ENCODE measurements at places on chromosomes 2 and 18.

- no peak for DNase-seq
These were observed 91.5 kb upstream of the CCBE1 start for GRCh38 chr18:59788791-59789106.

GRCh38 chr2:78614726-78615125 is 410.8 kb upstream of the REG3G start:
- DNase-seq = no peak

- no peak for DNase-seq
These were observed 230.2 kb downstream of the ZNF516 start for GRCh38 chr18:76264876-76265250.

GRCh38 chr18:11147371-11147951 is 1.9 kb downstream of the PIEZO2 start:
- DNase-seq = no peak

DNA sequence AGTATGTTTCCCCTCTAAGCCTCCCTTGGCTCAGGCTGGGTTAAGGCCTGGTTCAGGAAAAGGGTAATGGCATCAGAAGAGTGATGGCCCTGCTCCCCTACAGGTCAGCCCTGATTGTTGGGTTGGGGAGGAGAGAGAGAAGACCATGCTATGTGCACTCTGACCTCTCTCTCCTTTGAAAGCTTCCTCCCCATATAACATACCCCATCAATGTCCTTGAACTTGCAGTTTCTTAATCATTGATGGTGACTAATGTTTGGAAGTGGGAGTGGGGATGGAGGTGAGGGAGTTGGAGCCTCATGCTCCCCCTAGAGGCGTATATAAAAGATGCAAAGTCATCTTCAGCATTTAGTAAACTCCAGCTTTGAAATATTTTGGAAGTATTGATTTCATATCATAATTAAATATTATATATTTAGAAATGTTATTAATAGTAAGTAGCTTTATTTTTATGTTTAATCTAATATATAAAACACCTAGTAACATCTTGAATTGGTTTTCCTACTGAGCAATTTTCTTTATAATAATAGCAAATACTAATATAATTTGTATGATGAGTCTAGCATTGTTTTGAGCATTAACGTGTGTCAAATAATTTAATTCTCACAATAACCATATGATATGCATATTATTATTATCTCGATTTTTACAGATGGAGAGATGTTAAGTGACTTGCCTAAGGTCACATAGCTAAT is 8.8 kb downstream of the PLCL1 start:
- no peak for DNase-seq

- no peak for DNase-seq
These were observed 311.1 kb downstream of the NR4A2 start for GRCh38 chr2:156021146-156022040.

GRCh38 chr2:151754253-151754897 is 20.1 kb upstream of the NEB start:
- DNase-seq = no peak

DNA sequence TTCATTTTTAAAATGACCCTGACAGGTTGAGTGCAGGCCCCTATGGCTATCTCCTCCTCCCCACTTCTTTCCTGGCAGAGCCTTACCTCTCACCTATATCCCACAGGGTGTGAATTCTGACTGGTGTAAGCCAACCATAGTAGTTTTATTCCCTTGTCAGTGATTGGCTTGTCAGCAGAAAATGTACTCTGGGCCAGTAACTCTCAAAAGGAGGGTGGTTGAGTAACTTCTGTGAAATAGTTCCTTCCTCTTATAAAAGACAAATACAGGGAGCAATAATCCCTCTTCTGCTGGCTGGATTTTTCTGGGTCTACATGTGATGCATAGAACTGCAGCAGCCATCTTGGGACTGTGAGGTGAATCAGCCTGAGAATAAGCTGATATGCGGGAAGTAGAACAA is 83.4 kb downstream of the RAPH1 start:
- no peak for DNase-seq

GRCh38 chr2:44548221-44549098 is 186.7 kb downstream of the CAMKMT start:
- DNase-seq = no peak

DNA sequence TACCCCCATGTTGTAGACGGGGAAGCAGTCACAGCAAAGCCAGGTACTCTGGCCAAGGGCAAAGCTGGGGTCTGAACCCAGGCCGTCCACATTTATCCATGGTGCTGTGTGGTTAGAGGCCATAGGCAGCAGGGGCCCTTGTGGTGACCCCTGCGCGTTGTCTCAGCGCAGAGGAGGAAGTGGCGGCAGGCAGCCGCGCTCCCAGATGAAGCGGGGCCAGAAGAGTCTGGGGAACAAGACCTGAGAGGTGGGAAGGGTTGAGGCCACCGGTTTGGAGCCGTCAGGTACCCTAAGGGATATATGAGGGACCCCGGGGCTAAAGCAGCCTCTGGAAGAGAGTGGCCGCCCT is 770 bp downstream of the ZNF396 start:
- DNase-seq = peak; percentile 43

- DNase-seq = no peak
These were observed 93.8 kb downstream of the ARL4C start for GRCh38 chr2:234403074-234403473.

DNA sequence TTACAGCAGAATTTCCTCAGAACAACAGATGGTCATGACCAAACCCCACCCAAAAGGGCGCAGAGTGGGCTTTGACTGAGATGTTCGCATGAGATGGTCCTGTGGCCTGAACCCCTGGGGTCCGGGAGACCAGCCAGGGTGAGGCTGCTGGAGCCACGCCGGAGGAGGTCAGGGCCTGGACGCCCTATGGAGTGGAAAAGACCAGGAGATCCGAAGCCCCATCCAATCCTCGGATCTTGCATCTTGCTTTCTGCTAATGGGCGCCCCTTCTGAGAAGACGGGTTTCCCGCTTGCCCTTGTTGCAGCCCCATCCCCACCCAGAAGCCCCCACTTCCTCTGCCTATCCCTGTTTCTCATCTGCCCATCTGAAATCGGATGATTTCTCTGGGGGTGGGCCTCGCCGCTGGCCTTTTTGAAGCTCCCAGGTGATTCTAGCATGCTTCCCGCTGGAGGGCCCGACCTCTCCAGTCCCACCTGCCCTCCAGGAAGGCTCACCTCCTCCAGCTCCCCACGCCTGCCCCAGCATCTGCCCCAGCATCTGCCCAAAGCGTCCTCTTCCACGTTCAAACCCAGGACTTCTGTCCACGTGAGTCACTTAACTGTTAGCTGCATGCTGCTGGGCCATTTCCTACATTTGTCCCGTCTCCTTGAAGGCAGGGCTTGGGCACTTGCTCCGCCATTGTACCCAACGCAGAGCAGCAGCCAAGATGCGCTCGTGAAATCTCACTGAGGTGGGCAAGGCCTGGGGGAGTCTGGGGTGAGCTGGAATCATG is 4.3 kb upstream of the CNDP1 start:
- DNase-seq = no peak

DNA sequence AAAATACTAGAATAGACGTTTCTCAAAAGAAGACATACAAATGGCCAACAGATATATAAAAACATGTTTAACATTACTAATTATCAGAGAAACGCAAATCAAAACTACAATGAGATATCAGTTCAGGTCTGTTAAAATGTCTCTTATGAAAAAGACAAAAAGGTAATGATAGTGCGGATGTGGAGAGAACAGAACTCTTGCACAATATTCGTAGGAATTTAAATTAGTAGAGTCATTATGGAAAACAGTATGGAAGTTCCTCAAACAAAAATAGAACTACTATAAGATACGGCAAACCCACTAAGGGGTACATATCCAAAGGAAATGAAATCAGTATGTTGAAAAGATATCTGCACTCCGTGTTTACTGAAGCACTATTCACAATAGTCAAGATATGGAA is 167.5 kb upstream of the CWC22 start:
- no peak for DNase-seq

- no peak for DNase-seq
These were observed 39.4 kb upstream of the EFHD1 start for GRCh38 chr2:232593982-232594381.

GRCh38 chr2:231583982-231584381 is 8.7 kb upstream of the TEX44 start:
- no peak for DNase-seq

DNA sequence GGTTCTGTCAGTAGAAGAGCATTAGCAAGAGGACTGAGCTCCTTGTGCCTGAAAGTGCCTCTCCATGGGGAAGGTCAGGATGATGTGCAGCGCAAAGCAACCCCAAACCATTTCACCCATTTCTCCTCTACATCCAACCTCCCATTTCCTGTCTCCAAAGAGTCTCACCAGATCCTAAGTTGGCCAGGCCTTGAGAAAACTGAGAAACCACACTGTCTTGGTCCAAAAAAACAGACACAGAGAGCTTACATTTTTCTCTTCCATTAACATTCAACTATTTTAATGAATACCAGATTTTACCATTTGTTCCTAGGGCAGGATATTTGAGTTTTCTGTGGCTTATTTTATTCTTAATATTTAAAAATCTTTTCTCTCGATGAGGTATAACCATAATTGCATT is 195.0 kb downstream of the EPHA4 start:
- DNase-seq = no peak

- no peak for DNase-seq
These were observed 200.8 kb upstream of the STON1 start for GRCh38 chr2:48328942-48329723.

- no peak for DNase-seq
These were observed 15.3 kb downstream of the SP9 start for GRCh38 chr2:174350018-174350417.

- peak; percentile 87 for DNase-seq
These were observed at the start of gene ITGA6 for GRCh38 chr2:172427256-172427989. TSS of gene ITGA6 (plus strand) at chr2:172427586.

GRCh38 chr2:64036034-64036705 is 16.9 kb upstream of the VPS54 start:
- no peak for DNase-seq

DNA sequence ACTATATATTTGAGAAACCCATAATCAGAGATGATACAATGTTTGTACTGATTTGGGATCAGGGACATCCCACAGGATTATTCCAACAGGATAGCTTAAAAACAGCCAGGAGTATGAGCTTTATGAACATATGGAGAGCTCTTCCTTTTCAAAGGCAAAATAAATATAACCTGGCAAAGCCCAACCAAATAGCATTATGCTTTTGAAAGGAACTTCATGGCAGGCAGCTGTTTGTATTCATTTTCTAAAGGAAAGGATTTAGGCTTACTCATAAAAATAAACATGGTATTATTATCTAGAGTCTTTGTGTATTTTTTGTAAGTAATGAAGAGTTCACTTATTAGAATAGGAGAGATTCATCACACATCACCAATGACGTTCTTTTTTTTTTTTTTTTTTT is 44.4 kb downstream of the CCDC195 start:
- DNase-seq = no peak

- DNase-seq = no peak
These were observed 332.3 kb upstream of the HS6ST1 start for GRCh38 chr2:128651000-128651399.

DNA sequence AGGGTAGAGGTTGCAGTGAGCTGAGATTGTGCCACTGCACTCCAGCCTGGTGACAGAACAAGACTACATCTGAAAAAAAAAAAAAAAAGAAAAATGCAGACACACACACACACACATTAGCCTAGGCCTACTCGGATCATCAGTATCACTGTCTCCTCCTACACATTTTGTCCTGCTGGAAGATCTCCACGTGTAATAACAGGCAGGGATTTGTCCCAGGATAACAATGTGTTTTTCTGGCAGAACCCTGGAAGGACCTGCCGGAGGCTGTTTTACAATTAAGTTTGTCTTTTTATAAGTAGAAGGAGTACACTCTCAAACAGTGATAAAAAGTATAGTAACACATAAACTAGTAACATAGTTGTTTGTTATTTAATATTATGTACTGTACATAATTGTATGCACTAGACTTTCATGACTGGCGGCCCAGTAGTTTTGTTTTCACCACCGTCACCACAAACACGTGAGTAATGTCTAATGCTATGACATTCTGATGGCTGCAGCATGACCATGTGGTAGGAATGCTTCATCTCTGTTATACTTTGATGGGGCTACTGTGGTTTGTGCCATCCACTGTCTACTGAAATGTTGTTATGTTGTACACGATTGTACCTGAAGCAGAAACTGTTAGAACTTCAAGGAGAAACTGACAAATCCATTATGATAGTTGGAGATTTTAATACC is 130.6 kb downstream of the ATP9B start:
- no peak for DNase-seq

GRCh38 chr2:190649035-190649797 is at the start of gene NAB1:
TSS of gene NAB1 (plus strand) at chr2:190649083. CDS start at chr2:190659177, 10,094 bp downstream.
- DNase-seq = peak; percentile 69

- DNase-seq = no peak
These were observed 144.3 kb upstream of the MAP3K20 start for GRCh38 chr2:172931256-172931894.

- DNase-seq = no peak
These were observed 21.8 kb downstream of the RBM44 start for GRCh38 chr2:237820421-237820820.

All from right lobe of liver (tissue), 6 donors.